ENCODE measurements at places on chromosomes 12 and 14. TPM values are rescaled to one million over a fixed set of nuclear protein-coding genes. Genes with fewer than 3 reads are reported as not detected.

Gene RASAL1
- 85.9 TPM for total RNA-seq

Gene CACNA1C
- not detected for total RNA-seq

Gene MMP19
- not detected for total RNA-seq

Gene SVOP
- not detected for total RNA-seq

Gene FAM186B
- 0.29 TPM for total RNA-seq

Gene RDH12
- total RNA-seq = 0.38 TPM

Gene GPX2
- 260 TPM for total RNA-seq

Gene SLCO1B1
- 1.4 TPM for total RNA-seq

Gene OTUB2
- total RNA-seq = 22.2 TPM

Gene CLEC12A
- total RNA-seq = not detected

Gene CELA1
- total RNA-seq = not detected

Gene TAS2R10
- 1.5 TPM for total RNA-seq

Gene TXNRD1
- total RNA-seq = 269 TPM

Gene FOXG1
- total RNA-seq = not detected

Gene MSRB3
- total RNA-seq = 1.5 TPM

Gene PPHLN1
- total RNA-seq = 45.5 TPM

Gene FSCB
- total RNA-seq = not detected

Gene OR4K5
- total RNA-seq = not detected

Gene KRT75
- not detected for total RNA-seq

Gene ADCY6
- total RNA-seq = 39.0 TPM

Gene IFI27
- 766 TPM for total RNA-seq

All from Calu3 (cell line).